ENCODE measurements at places on chromosomes 5 and 9.
A peak's percentile ranks its signal among the peaks of the same experiment; 100 is the strongest.

GRCh38 chr9:113364951-113365350 is 11.8 kb downstream of the HDHD3 start:
- DNase-seq = no peak

GRCh38 chr5:95059636-95060035 is 225.3 kb downstream of the MCTP1 start:
- no peak for DNase-seq

DNA sequence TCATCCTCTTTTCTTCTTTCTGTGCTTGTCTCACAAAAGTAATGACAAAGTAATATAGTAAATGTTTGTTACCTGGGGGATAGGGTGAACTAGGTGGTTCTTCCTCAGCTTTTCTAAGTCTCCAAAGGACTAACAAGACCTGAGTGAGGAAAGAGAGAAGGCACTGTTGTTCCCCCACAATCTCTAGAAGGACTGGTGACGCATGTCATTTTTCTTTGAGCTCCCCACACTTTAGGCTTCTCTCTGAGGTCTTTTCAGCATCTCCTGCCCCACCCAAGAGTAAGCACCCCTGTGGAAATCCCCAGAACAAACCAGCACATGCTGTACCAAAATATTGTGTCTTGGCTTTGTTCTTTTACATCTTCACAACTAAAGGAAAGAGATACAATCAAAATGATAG is 2.4 kb upstream of the IL7R start:
- no peak for DNase-seq

DNA sequence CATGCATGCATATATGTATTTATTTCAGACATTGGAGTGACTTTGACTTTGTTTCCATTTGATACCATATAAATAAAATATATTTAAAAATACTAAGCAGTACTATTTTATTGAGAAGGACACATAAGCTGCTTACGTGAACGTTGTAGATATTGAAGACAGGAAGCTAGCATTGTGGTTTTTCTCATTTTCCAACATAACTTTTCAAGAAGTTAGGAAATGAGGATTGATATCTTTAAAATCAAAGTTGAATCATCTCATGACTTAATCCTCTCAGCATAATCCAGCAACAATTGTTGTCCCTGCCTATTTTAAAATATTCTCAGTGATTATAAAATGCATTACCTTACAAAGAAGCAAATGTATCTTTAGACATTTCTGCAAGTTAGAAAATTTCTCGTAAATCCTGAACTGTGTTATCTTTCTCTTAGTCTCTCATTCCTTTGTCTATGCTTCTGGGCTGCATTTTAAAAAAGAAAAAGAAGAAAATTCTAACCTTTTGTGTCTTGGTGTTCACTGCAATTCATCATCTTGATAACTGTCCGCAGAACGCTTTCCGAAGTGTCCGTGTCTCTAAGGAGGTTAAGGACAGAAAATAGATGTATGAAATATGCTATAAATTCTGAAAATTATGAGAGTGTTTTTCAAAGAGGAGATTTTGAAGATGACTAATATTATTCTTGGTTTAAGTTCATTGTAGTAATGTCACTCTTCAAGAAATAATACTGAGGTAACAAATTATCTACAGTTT is 1089.9 kb upstream of the CDH6 start:
- DNase-seq = no peak

- DNase-seq = no peak
Measured at GRCh38 chr5:63152871-63153270, 574.3 kb downstream of the LRRC70 start.

DNA sequence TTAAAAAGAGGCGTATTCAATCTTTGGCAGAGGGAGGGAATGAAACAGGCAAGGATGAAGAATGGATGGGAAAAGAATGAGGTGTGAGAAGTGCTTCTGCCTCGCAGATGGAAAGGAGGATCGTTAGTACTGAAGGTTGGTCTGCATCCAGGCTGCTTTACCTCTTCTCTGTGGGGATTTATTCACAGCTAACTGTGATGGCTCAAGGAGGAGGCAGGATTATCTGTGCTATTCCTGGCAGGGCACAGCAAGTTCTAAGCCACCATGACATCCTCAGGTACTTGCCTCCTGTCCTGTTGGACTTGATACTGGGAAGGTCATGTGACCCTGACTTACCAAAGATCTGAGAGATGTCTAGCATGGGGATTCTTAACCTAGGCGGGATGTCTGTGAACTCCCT is 84.3 kb downstream of the GDNF start:
- DNase-seq = no peak

- no peak for DNase-seq
Measured at GRCh38 chr9:37596504-37596903, 4.1 kb upstream of the TOMM5 start.

GRCh38 chr5:164244-164643 is 27.1 kb upstream of the LRRC14B start:
- no peak for DNase-seq

DNA sequence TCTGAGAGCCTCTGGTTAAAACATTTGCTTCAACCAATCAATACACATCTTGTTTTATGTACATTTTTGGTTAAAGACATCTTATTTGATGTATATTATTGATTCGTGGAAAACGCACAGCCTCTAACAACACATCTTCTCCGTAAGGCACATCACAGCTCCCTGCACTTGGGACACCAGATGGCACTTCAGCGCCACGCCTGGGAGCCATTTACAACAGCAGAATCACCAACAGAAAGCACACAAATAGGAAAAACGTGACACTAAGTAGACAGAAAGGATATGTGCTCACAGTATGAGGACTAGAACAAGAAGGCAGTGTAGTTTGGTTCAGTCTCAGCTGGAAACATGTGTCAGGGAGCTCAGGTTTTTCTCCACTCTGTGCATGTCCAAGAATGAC is 199.7 kb downstream of the ROR2 start:
- DNase-seq = no peak

DNA sequence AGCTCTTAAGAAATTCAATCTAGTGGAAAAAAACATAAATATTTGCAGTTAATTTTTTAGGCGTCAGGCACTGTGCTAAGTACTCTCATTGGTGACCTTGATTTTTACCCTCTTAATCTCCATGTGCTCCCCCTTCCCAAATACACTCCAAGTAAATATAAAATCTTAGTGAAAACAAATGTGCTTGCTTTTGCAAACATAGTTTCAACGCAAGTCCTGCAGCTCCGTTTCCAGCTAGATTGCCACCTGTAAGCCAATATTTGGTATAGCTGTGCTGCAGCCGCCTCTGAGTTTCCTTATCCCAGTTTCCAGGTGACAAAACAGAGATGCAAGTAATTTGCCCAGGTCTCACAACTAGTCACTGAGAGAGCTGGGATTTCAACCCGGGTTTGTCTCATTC is 1.9 kb upstream of the MTMR12 start:
- no peak for DNase-seq

DNA sequence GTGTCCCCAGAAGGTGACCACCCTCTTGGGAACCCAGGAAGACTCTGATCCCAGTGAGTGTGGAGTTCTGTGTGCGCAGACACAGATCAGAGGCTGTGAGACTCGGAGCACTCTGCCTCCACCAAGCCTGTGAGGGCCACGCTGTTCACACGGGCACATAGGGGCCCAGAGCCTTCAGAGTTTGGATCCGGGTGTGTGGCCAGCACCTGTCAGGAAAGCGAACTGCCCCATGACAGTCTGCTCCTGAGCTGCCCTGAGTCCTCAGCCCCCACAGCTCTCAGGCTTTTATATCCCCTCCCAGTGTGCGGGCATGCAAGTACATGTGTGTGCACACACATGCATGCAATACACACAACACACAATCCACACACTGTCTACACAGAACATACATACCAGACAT is 161.8 kb upstream of the IRX2 start:
- DNase-seq = no peak

- no peak for DNase-seq
Measured at GRCh38 chr5:123520677-123521247, 8.8 kb downstream of the CSNK1G3 start.

GRCh38 chr5:143056339-143056704 is 286.1 kb downstream of the ARHGAP26 start:
- DNase-seq = no peak

DNA sequence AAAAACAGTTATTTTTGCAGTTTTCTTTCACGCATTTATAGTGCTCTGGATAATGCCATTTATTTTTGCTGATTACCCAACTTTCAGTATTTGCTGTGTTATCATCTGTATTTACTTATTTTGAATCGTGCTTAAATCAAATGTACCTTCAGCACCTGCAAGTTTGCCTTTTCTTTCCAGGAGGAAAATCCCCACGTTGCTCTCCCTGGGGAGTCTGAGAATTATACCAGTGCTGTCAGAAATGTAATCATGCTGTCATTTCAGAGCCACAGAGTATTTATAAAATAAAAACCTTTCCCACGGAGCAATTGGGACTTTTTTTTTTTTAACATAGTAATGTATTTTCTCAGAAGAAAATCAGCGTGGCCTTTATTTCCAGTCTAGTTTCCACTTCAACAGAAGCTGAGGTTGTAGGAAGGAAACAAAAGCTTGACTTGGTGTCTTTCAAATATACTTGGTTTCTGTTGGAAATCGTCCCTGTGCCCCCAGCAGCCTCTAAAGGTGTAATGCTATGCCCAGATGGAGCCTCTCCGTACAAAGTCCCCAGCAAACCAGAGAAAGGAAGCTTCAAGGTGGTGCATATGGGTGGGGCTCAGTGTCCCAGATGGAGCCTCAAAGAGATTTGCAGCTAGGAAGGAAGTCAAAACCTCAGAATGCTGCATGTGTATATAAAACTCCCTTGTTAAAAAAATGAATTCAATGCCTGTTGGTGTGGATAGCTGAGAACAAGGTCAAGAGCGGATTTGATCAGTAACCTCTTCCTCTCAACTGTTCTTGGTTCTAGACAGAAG is 2.1 kb downstream of the GPR150 start:
- no peak for DNase-seq

DNA sequence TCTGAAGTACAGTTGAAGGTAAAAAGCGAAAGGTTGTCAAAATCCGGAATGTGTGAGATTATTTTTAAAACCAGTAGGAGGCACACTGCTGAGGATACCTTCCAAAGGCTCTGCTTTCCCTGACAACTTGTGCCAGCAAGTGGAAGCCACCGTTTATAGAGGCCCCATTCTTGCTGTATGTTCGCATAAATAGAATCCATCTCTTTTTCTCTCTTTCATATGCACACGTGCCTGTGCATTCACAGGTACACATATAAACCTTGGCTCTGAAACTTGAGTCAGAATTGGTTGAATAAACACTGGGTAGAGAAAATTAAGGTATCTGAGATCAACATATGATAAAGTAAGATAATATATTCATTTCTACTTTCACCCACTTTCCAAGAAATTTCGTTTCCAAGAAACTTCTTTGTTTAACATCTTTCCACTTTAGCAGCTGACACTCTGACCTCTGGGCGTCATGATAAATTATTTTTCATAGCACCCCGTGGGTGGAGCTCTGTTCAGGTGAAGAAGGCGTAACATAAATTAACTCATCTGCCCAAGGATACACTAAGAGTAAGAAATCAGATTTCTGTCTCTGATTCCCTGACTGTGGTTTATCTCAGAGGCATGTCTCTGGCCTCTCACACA is 63.7 kb upstream of the RICTOR start:
- DNase-seq = no peak

GRCh38 chr9:109046346-109046745 is 33.0 kb upstream of the CTNNAL1 start:
- DNase-seq = no peak

- DNase-seq = peak; percentile 92
Measured at GRCh38 chr9:127185931-127186781, 63.7 kb upstream of the ANGPTL2 start.

- DNase-seq = no peak
Measured at GRCh38 chr9:104028827-104029226, 65.3 kb upstream of the SMC2 start.

DNA sequence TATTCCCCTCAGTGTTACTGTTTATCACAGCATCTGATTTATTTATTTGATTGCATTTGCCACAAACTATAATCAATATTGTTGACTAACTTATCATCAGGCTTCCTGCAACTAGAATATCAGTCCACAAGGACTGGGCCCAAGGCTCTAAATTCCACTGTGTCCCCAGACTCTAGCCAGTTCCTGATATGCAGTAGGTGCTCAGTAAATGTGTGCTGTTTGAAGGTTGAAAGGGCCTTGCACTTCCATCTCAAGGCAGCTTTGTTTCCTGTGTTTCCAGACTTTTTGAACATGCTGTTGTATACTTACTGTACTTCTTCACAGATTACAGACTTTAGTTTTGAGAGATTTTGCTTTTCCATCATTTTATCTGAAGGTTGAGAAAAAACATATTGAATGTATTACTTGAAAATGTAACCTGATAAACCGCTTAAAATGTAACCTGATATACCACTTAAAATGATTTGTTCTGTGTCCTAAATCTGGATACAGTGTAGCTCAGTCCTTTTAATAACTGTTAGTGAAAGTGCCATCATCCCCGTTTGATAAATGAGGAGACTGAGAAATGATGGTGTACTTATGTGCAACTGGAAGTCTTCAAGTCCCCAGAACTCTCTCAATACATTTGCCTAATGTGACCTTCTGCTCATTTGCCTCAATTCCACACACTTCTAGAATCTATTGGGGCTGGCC is 18.7 kb downstream of the KIAA1191 start:
- no peak for DNase-seq

DNA sequence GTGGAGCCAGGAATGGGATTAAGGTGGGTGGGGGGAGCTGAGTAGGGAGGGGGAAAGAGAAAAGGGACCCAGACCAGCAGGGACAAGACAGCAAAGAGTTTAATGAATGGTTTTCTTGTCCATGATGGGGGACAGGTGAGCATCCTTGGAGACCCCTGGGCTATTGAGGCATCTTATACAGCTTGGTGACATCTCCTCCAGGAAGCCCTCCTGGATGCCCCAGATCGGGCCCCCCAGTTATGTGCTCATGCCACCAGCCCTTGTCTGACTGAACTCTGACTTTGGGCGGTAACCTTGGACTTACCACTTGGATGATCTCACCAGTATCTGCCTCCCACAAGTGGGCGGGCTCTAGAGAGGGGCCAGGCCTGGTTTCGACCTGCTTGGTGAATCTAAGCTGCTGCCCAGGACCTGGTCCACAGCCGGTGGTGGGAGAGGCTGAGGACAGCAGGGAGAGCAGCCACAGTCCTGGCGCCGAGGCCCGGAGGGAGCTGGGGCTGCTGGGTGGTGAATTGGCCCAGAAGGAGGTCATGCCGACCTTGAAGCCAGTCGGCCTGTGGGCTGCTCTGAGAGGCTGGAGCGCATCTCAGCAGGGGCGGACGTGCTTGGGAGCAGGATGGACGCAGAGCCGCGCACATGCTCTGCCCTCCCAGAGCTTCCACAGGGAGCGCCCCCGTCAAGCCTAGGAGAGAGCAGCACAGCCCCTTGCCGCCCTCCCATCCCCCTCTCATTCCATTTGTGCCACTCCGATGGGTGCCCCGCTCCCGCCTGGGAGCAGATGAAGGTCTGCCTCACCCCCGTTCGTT is 36.2 kb downstream of the UNC5A start:
- DNase-seq = no peak

- no peak for DNase-seq
Measured at GRCh38 chr5:158135682-158136179, 276.8 kb upstream of the CLINT1 start.

- DNase-seq = no peak
Measured at GRCh38 chr5:103452666-103453065, 109.9 kb downstream of the NUDT12 start.

All from midbrain (tissue), 1 donor.